Endodermal cell (in vitro differentiated cells): ENCODE measurements at places on chromosomes 2 and 18. TPM values are rescaled to one million over a fixed set of nuclear protein-coding genes. Genes with fewer than 3 reads are reported as not detected.

- no peaks in the 10 kb centered on the region for H3K27me3 ChIP-seq
- H3K36me3 ChIP-seq: no peaks in the 10 kb centered on the region
- H3K4me3 ChIP-seq: no peak overlapping the region
- H3K27ac ChIP-seq: no peak overlapping the region
Observed at GRCh38 chr2:95391641-95392310, 10.7 kb upstream of the FAHD2A start.

- no peak overlapping the region for H3K27ac ChIP-seq
- H3K27me3 ChIP-seq: no peaks in the 10 kb centered on the region
- H3K36me3 ChIP-seq: no peaks in the 10 kb centered on the region
- H3K4me1 ChIP-seq: no peaks in the 10 kb centered on the region
- H3K4me3 ChIP-seq: no peak overlapping the region
Observed at GRCh38 chr2:37985333-37985732, 60.2 kb downstream of the RMDN2 start.

- no peak for DNase-seq
- no peaks in the 10 kb centered on the region for H3K4me1 ChIP-seq
- no peak overlapping the region for H3K4me3 ChIP-seq
- H3K27ac ChIP-seq: no peak overlapping the region
- no peaks in the 10 kb centered on the region for H3K36me3 ChIP-seq
Observed at GRCh38 chr2:111054791-111055691, 65.7 kb upstream of the BCL2L11 start.

ICOS gene
- not detected in 2 replicates for total RNA-seq

FRZB gene
- 52.1 and 54.8 TPM in 2 replicates for total RNA-seq

GRCh38 chr2:227460833-227461232 lies 11.1 kb upstream of the AGFG1 start:
- H3K4me1 ChIP-seq: no peaks in the 10 kb centered on the region
- no peak overlapping the region for H3K4me3 ChIP-seq
- no peaks in the 10 kb centered on the region for H3K36me3 ChIP-seq
- no peaks in the 10 kb centered on the region for H3K27me3 ChIP-seq
- H3K27ac ChIP-seq: no peak overlapping the region
- no peak for DNase-seq

DNA sequence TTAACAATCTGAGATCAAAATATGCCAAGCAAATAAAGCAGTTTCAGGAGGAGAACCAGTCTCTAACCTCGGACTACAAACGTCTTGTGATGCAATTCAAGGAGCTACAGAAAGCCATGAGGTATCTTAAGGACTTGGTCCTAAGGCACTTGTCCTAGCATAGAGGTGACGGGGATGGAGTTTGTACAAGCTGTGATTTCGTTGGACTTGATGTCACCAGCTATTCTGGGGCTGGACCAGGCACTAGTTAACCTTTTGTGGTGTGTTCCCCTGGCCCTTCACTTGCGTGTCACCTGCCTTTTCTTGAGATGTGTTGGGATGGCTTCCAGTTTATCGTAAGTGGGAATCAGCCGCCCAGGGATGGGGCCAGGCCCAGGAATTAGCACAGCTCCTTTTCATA lies 33.7 kb downstream of the OTOF start:
- no peak for DNase-seq
- H3K36me3 ChIP-seq: no peaks in the 10 kb centered on the region
- peaks cover 3% of the 10 kb centered on the region for H3K4me1 ChIP-seq
- H3K27me3 ChIP-seq: no peaks in the 10 kb centered on the region
- no peak overlapping the region for H3K4me3 ChIP-seq
- no peak overlapping the region for H3K27ac ChIP-seq
